NCI-H69 (cell line): ENCODE measurements at places on chromosomes 2 and 18.

- DNase-seq, result no peak
Observed at GRCh38 chr2:132911726-132912724, 242.0 kb upstream of the LYPD1 start.

- no peak for DNase-seq
Observed at GRCh38 chr2:86185517-86186212, 9.6 kb downstream of the IMMT start.

DNA sequence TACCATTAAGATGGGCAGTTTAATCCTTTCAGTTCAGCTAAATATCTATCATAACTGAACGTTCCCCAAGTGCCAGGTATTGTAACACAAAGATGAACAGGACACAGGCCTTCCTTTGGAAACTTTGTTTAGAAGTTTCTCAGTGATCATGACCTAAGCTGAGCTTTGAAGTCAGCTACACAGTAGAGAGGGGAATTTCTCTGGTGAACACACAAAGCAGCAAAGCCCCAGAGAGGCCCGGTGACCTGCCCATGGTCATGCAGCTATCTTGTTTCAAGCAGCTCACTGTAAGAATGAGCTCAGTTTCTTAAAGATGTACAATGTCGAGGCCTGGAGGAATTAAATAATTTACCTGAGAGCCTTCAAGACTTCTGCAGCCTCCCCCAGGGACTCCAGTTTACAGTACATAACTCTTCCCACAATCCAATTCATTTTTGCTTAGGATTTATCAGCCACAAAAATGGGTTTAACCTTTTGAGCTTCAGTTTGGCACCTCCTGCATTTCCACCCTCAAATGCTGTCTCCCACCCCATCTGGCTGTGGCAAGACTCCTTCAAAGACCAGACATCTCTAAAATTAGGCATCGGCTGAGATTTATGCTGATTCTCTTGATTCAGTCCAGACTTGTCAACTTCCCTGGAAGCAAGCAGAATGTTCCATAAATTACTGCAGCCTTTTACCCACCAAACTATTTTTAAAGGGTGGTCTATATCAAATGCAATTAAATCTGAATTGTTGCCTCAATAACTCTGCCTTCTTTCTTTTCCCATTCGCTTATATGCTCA is 325.6 kb downstream of the TXNL1 start:
- DNase-seq, result no peak

- DNase-seq, result peak; percentile 100
Observed at GRCh38 chr18:59096098-59096789, 43.4 kb upstream of the SEC11C start.

DNA sequence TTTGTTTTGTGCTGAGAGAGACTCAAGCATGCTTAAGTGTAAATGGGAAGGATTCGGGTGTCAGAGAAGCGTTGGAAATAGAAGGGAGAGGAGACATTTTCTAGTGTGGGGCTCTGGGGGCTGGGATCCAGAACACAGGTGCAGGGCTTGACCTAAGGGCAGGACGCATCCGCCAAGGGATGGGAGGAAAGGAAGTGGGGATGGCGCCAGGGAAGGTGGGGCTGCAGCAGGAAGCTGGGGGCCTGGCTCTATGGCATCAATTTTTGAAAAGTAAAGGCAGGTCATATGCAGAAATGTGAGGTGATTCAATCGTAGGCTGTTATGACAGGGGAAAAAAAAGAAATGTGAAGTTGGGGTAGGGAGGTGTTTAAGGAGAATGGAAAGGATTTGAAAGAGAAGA is 143.2 kb upstream of the SERTAD2 start:
- no peak for DNase-seq

DNA sequence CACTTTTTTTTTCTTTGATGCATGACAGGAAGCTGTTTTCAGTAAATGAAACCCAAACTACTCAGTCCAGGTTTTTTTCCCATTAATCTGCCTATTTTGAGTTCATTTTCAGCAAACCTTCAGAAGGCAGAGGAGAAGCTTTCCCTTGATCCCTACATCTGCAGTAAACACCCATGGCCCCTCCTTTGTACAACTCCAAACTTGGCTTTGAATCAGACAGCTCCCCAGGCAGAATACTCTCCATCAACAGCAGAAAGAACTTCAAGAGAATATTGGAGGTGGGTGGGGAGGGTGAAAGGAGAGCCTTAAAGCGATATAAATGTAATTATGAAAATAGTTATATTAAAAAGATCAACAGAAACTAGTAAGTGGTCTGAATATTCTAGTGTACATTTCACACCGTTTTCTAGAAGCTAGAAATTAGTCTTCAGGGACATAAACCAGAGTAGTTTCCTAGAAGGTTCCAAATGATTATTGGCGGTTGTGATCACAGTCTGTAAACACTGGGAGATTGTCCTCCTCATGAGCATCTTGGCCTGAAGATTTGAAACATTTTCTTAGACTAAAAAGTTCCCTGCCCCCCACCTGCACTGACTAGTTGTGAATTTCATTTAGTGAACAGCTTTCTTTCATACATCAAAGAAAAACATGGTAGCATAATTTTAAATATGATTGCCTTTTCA is 75.1 kb upstream of the STK39 start:
- no peak for DNase-seq

DNA sequence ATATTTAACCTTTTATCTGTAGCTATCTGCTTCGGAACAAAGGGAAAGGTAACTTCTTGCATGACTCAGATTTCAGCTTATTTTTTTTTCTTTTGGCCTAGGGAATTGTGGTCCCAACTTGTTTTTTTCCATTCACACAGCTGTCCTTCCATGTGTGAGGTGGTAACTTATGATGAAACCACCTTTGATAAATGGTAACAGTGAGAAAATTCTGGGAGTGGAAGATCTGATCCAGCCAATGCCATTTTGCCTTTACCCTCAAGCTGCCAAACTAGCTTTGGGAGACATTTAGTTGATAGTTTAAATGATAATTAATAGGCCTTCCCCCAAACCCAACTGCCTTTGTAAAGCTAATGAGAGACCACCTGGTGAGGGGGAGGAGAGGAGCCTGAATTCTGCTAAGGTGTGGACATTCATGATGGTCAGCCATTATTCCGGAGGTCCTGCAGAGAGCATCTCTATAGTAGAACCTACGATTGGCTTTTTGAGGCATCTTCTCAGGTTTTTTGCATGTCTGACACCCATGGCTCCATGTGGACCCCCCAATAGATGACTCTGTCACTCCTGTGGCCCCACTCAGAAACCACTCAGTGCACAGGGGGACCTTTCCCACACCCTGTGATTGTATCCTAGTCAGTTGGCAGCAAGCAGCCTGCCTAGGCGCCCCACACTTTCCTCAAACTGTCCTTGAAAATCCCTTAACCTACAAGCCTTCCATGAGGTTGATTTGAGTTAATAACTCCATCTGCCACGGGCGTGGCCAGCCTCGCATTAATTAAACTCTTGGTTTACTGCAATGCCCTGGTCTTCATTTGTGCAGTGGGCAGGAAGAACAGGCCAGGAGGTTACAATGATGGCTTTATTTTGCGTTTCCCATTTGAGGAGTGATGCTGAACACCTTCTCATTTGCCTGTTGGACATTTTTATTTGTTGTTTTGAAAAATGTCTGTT is 263.5 kb upstream of the PXDN start:
- peak; percentile 56 for DNase-seq

DNA sequence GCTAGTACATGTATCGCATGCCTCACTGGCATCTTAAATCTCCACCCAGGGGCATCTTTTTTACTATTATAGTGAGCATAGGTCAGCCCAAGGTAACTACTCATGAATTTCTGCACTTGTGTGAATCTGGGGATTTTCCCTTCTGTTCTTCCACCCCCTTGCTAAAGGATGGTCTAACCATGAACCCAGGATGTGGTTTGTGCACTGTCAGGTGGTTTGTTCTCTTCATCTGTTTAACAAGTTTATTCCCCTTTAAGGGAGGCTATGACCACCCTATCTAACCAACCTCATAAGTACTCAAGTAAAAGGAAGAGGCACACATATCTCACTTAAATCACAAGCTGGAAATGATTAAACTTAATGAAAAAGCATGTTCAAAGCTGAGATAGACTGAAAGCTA is 243.0 kb downstream of the RPRM start:
- no peak for DNase-seq

- peak; percentile 66 for DNase-seq
Observed at GRCh38 chr2:43059183-43059897, 167.1 kb downstream of the ZFP36L2 start.

DNA sequence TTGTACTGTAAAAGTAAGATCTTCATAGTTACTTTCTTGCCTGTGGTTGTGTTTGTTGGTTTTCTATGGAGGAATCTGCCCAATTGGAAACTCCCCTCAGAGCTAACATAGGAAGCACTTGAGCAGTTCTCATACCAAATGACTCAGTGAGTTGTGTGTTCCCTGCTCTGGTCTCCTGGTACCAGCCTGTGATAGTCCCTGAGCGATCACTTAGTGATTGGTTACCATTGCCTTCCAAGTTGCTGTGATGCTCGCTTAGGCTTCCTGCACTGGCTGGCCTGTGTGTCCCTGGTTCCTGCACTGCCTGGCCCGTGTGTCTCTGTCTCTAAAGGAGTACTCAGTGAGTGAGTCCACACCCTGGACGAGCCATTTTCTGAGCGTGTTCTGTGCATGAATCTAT is 133.0 kb downstream of the MAP4K4 start:
- DNase-seq, result no peak

- no peak for DNase-seq
Observed at GRCh38 chr2:137845422-137845821, 118.9 kb upstream of the HNMT start.

- no peak for DNase-seq
Observed at GRCh38 chr2:134401789-134402188, 147.9 kb downstream of the MGAT5 start.

- no peak for DNase-seq
Observed at GRCh38 chr2:33503002-33503401, 26.6 kb downstream of the RASGRP3 start.

DNA sequence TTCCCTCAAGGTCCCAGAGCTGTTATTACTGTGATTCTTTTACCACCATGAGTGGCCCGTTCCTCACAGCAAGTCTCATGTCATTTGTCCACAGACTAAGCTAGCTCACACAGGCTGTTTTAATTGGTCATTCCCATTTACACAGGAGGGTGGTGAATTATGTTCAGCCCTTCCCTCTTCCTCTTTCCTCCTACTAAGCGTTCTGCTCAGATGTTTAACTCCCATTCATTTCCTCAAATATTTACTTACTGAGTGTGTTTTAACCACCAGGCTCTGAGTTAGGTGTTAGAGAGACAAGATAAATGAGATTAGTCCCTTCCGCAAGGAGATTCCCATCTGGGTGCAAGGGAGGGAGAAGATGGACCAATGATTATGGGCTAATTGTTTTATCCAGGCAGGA is 403.6 kb upstream of the ACVR2A start:
- DNase-seq, result peak; percentile 75

- peak; percentile 70 for DNase-seq
Observed at GRCh38 chr18:30280861-30281470, 761.6 kb downstream of the DSC3 start.

DNA sequence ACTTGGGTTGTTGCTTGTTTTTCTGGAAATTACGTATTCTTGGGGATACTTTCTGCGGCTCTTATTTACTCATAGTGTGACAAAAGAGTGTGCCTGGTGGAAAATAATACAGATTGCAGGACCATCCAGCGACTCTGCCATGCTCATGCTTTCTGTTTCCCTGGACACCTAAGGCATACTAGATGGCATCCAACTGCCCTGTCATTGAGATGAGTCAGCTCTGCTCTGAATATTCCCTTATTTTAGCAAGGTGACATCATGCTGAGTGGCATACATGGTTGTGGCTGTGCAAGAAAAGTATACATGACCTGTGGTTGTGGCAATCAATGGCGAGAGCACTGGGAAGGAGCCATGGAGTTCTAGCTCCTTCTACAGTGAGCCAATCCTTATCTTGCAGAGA is 471.0 kb downstream of the TMEM182 start:
- DNase-seq, result no peak

GRCh38 chr2:172921532-172922236 is 154.0 kb upstream of the MAP3K20 start:
- DNase-seq, result no peak

- peak; percentile 92 for DNase-seq
Observed at GRCh38 chr2:23532391-23533337, 147.7 kb downstream of the KLHL29 start.

DNA sequence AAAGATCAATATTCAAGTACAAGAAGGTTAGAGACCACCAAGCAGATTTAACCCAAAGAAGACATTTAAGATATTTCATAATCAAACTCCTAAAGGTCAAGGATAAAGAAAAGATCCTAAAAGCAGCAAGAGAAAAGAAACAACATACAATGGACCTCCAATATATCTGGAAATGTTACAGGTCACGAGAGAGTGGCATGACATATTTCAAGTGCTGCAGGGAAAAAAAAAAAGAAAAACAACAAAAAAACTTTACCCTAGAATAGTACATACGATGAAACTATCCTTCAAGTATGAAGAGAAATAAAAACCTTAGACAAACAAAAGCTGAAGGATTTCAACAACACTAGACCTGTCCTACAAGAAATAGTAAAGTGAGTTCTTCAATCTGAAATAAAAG is 91.5 kb upstream of the CD226 start:
- no peak for DNase-seq

- no peak for DNase-seq
Observed at GRCh38 chr2:75458201-75458600, 102.5 kb downstream of the EVA1A start.

GRCh38 chr2:68284896-68285295 is 32.6 kb upstream of the PPP3R1 start:
- DNase-seq, result peak; percentile 71

DNA sequence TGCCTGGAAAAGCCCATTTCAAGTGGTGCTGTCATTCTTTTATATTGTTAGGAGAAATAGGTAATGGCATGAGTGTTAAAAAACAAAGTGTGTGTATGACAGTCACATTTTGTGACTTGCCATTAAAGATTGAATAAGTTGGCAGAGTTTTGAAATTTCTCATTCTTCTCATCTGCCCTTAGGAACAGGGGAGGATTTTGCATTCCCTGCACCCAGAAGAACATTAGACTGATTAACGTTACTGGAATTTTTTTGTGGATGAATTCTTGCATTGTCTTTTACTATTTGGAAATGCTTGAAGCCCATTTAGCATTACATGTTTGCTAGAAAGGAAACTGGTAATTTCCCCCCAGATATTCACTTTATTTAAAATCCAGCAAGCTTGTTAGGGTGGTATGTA is 162.2 kb downstream of the BABAM2 start:
- DNase-seq, result no peak

DNA sequence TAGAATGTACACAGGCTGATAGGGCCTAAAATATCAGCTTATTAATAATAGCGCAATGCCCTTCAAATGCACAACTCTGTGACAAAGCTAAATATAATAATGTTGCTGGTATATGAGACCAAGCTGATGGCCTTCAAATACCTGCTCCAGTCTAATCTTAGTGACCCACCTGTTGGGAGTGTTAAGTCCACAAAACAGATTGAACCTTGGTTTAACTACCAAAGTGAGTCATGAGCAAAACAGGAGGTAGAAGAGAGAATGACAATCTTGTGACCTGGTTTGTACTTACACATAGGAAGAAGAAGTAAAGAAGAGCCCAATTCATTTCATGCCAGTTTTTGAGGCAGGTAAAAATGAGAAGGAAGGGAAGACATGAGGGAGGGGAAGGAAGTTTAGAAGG is 295.0 kb downstream of the NR4A2 start:
- DNase-seq, result no peak

DNA sequence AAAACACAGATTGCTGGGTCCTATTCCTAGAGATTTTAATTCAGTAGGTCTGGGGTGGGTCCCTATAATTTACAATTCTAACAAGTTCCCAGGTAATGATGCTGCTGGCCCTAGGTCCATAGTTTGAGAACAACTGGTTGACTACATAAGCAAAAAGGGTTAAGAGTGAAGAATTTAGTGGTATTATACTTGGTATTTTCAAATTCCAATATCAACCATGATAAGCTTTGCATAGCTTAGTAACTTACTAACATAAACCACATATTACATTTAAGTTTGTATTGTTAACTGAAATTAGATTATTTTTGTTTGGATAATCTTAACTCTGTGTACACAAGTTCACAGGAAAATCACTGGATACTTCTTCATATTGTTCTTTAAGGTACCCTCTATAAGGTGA is 862.9 kb upstream of the ACVR2A start:
- no peak for DNase-seq
